GOT3 (cell line): ENCODE measurements at places on chromosomes 3 and 15.

GRCh38 chr15:45910671-45911070 lies 275.8 kb downstream of the SQOR start:
- no peak for DNase-seq

DNA sequence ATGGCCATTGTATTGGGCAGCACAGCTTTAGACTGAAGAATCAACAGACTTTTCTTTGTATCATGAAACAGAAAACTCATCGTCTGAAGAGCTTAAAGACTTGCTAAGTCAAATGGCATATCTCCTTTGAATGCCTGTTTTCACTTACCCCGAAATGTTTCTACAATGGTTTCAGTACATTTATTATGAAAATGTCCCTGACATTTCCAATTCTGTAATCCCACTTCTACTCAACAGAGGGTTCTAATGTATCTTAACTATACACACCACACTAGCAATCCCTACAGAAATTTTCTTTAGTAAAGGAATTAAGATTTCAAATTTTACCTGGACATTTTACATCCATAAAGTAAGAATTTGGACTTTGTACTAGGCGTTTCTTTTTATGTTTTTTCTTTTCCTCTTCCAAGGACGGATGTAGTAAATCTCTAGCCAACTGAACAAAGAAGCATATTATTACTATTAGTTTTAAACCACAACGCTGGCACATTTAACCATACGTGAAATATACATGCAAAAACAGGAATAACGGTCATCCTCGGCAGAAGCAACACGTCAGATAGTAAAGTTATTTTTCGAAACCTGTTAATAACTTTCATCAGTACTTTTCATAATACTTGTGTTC lies 1.1 kb downstream of the RPS27L start:
- DNase-seq, result no peak

DNA sequence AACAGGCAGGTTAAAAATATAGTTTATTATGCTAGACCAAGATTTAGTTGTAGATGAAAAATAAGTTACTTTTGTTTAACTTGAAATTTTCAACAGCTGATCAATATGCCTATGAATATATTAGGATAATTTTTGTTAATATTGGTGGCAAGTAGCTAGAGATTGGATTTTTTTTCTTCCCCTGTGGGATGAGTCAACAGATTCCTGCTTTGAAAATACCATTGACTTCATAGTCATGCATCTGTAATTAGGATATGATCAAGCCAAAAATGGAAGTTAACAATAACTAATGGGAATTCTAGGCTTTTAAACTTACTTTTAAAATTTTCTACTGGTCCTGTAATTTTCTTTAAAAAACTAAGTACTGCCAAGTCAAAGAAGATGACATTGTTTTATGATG lies 211.7 kb downstream of the ZIC1 start:
- DNase-seq, result no peak

- no peak for DNase-seq
Measured at GRCh38 chr3:16917256-16917935, 32.6 kb downstream of the PLCL2 start.

GRCh38 chr3:148954981-148955380 lies 36.4 kb upstream of the GYG1 start:
- no peak for DNase-seq
